Activated CD4-positive, CD25-positive, alpha-beta regulatory T cell treated with anti-CD3 and anti-CD28 coated beads, Interleukin-2, amount 50 U/mL, for 24 hours (primary cell): ENCODE measurements at places on chromosomes 2 and 18.

DNA sequence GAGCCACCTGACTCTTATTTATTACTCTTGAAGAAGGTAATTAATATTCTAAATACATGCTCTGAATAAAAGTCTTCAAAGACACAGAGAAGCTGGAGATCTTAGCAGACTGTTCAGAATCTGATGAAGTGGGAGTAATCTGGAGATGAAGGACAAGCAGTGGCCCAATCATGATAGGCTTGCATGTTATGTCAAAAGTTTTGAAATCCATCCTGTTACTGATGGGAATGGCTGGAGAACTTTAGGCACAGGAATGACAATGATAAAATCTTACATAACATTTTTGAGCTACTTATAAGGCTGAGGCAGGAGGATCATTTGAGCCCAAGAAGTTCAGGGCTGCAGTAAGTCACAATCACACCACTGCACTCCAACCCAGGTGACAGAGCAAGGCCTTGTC lies 2.4 kb upstream of the RIF1 start:
- ATAC-seq = no peak

DNA sequence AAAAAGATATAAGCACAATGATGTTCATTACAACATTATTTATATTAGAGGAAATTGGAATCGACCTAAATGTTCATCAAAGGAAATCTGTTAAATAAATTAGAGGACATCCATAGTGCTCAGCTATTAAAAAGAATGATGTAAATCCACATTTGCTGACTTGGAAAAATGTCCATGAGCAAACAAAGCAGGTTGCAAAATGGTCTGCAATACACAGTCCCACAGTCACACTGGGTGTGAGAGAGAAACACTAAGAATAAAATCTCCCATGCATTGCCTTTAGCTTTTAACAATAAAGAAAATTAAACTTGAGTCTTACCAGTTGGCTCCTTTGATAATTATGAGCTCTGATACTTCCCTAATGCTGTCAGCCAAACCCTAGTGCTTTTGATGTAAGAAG lies 811.1 kb upstream of the SALL3 start:
- no peak for ATAC-seq

GRCh38 chr18:4077204-4077603 lies 377.9 kb downstream of the DLGAP1 start:
- no peak for ATAC-seq

DNA sequence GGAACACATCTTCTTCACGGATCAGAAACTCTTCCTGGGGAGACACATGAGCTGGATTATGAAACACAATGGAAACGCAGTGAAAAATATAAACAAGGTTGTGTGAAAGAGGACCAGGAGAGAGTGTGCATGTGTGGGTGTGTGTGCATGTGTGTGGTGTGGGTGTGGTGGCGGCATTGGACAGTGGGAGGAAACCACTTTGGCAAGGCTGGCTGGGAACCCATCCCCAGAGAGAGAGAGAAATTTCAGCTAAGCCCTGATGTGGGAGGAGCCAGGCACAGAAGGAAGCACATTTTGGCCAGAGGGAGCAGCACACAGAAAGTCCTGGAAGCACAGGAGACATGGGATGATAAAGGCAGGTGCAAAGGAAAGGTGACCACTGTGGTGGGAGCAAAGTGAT lies 147.6 kb upstream of the COPS8 start:
- no peak for ATAC-seq

DNA sequence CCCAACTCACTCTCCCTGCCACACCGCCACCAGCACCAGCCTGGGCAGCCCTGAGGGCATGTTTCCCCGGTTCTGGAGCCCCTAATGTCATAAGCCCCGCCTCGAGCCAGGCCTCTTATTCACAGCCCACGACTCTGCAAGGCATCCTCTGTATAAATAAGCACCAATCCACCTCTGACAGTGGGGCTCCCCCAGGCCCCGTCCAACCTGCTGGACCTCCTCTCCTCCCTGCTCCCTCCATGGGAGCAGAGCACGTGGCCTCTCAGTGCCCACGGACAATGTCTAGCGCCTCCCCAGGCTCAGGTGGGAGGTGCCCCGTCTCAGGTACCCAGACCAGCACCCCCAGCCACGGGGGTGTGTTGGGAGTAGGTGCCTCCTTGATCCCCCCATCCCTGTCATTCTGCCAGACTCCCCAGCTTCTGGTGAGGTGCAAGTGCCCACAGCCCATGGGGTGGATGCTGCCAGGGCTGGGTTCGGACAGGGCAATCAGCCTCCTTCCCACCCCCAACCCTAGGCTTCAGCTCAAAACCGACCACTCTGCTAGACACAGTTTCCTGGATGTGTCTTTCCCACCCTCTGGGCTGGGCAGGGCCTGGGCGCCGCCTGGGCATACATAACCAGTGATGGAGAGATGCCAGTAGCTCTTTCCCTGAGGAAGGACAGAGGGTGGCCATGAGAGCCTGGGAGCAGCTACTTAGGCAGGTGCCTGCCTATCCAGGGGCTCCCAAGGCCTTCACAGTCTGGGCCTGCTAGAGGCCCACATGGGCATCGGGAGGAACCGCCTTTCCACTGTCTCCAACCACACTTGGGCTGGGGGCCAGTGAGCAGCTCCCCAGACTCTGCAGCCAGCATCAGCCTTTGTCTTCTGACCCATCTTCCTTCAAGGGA lies 1.6 kb upstream of the ADRA2B start:
- ATAC-seq = no peak

DNA sequence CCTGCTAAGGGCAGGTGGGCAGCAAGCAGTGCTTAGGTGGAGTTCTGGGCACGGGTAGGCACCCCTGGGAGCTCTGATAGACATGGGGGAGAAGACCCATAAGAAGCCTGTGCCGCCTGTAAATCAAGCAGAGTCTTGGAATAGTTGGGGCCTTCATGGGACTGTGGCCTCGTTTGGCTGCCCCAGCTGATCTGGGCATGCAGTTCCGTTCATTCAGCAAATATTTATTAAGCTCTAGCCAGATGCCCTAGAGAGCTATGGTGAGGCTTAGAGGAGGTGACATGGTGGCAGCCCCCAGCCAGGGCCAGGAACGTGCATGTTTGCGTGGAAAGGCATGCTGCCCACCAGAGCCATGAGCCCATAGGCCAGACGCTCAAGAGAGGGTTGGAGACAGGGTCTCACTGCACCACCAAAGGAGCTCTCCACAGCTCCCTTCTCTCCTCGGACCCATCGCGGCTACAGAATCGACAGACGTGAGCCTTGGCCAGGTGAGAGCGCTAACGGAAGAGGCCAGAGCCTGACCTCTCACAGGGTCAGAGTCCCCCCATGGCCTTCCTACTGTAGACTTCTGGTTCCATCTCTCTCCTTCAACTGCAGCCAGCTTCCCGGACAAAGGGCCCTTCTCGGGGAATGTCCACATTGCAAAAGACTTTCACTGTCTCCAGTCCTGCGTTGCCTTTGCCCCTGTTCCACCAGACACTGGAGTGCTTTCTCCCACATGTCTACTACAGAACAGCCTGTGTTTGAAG lies 135.7 kb downstream of the INHBB start:
- no peak for ATAC-seq

DNA sequence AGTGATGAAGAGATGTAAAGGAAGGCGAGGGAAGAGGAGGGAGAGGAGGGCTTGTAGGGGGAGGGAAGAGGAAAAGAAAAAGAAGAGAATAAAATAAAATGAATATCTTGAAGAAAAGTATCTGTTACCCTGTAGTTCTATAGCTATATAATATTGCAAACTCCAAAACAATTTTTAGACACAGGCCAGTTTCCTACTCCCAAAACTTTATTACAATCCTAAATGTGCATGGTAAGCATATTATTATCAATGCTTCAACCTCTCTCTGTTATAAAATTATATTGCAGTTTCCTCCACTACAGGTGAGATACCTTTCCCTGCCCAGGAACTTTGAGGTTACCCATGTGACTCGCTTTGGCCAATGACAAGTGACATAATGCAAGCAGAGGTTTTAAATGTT lies 1351.6 kb upstream of the NRXN1 start:
- no peak for ATAC-seq

GRCh38 chr18:12819841-12820240 lies 64.2 kb downstream of the PTPN2 start:
- ATAC-seq = no peak

DNA sequence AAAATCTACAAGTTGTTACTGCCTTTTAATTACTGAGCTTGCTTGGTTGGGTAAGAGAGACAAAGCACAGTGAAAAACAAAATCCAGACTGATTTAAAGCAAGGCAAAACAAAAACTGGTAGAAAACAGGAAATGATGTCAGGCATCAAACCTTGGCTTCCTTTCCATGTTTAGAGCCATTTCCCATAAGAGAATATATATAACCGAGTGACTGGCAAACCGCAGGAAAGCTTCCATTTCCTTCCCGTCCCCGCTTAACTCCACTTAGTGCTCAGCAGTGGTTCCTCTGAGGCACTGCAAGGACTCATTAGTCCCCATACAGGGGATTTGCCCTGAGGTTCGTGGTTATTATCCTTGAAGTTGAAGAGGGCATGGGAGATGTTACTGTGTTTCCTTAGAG lies 446.3 kb downstream of the LPIN1 start:
- ATAC-seq = no peak

- peak; percentile 68 for ATAC-seq
Observed at GRCh38 chr18:35005963-35006577, 35.1 kb upstream of the MAPRE2 start.

- no peak for ATAC-seq
Observed at GRCh38 chr2:27647289-27647688, 16.1 kb downstream of the SUPT7L start.

DNA sequence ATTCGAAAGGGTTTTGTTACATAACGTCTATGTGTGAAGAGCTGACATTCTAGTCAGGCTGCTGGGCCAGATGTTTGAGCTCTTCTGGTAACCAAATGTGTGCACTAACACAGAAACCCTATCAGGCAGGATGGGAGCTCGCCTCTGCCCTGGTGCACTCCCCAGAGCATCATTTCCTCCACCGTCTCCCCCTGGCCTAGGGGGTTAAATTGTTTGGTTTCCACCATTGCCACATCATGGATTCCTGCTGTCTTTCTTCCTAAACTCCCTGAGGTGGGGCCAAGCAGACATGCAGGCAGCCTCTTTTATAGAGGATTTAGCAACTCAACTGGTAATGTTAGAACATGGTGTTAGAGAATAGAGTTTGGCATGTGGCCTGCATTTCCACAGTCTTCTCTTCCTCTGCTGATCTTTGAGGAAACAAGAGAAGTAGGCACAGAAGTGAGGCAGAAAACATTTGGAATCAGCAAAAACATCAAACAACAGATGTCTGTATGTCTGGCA lies 87.3 kb downstream of the ANTXR1 start:
- ATAC-seq = no peak

DNA sequence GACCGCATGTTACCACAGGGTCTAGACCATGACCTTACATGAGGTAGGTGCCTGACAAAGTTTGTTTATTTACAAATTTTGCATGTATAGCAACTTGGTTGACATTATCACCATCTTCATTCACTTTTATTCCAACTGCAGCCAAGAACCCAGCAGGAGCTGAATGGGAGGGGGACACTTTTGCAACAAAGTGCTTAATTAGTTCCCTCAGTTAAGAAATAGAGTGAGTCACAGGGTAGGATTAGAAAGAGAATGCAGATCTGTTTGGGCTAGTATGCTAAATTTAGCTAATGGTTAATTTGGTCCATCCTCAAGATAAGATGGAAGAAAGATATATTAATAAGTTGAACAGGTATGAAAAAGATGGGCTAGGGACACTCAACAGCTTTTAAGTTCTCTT lies 678.9 kb downstream of the ARHGAP15 start:
- no peak for ATAC-seq

GRCh38 chr2:223090039-223090438 lies 38.0 kb downstream of the KCNE4 start:
- no peak for ATAC-seq

DNA sequence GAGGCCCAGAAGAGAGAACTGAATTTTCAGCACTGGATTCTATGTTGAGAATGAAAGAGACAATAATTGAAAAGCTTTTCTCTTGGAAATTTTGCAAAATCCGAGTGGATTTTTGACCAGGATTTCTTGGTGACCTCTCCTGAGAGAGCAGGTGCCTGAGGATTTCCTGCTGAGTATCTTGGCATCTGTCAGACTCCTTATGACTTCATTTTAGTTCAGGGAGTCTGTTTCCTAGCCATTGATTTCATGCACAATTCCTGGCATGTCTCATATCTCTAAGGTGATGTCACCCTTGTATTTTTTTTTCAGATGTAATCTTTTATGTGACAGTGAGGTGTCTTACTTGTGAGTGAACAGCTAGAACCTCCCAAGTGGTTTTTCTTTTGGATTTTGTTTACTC lies 195.9 kb downstream of the NEDD4L start:
- ATAC-seq = no peak

DNA sequence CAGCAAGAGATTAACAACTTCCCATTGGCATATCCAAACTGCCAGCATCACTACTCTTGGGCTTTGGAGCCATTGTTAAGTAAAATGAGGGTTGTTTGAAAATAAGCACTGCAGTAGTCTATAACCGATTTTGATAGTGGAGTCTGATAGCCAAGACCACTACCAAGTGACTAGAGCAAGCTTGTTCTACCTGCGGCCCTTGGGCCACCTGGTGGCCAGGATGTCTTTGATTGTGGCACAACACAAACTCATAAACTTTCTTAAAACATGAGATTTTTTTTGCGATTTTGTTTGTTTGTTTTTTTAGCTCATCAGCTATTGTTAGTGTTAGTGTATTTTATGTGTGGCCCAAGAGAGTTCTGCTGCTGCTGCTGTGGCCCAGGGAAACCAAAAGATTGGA lies 11.0 kb downstream of the UBE2E3 start:
- ATAC-seq = no peak

DNA sequence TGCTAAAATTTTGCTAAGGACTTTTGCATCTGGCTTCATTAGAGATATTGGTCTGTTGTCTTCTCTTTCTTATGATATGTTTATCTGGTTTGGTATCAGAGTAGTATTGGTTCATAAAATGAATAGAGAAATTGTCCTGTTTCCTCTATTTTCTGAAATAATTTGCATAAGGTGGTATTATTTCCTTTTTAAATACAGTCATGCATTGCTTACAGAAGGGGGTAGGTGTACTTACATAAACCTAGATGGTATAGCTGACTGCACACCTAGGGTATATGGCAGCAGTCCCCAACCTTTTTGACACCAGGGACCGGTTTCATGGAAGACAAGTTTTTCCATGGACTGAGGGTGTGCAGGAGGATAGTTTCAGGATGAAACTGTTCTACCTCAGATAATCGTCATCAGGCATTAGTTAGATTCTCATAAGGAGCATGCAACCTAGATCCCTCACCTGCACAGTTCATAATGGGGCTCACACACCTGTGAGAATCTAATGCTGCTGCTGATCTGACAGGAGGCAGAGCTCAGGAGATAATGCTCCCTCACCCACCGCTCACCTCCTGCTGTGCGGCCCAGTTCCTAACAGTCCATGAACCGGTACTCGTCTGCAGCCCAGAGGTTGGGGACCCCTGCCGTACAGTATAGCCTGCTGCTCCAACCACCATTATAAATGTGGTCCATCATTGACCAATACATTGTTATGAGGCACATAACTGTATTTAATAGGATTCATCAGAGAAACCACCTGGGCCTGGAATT lies 189.2 kb downstream of the FAM210A start:
- ATAC-seq = no peak
